ENCODE measurements at places on chromosomes 7 and 10.

- peak; percentile 47 for DNase-seq
Measured at GRCh38 chr7:140229101-140229525, 52.3 kb upstream of the KDM7A start.

GRCh38 chr10:118626953-118627352 is 31.5 kb upstream of the PRLHR start:
- DNase-seq, result no peak

DNA sequence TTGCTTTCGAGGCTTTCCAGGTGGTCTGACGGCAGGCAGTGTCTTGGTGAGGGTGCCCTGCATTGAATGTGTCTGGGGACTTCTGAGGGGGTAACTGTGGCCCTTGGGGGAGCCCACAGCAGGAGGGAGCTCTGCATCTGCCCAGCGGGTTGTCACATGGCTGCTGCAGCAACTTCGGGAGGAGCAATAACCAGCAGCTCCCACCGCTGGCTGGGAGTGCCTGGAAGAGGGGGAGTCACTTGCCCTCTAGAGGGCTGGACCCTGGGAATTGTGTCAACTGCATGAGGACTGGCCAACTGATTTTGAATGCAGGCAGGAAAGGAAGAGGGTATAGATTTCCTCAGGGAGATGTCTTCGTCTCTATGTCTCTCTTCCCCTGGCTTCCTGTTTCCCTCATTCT is 26.4 kb downstream of the C10orf120 start:
- no peak for DNase-seq

DNA sequence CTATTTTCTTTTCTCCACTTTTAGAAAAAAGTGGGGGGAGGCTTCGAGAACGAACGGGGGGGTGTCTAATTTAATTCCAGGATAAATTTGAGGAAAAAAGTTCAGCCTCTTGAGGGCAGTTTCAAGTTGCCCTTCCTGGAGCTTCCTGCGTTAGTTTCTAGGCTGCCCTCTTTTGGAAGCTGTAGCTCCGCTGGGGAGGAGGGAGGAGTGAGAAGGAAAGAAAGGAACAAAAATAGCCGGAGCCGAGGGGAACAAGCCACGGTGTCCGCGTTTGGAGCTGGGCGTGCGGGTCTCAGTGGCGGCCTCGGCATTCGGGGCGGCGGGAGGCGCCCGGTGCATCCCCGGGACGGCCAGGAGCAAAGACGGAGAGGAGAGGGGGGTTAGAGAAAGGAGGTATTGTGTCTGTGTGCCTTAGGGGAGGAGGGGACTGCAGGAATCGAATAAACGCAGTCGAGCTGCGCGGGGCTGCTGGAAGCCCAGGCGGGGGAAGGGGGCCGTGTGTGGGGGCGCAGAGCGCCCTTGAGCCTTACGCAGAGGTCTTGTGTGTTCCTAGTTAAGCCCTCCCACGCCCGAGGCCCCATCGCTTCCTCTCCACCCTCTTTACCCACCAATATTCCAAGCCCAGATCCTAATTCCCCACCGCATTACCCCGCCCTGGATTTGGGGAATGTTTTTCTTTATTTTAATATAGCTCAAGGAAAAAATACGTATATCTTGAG is 2.0 kb upstream of the TNRC18 start:
- DNase-seq, result peak; percentile 7

GRCh38 chr7:109901926-109902325 is 1189.0 kb upstream of the LRRN3 start:
- DNase-seq, result no peak

GRCh38 chr7:44977304-44977958 is 1.4 kb downstream of the MYO1G start:
- peak; percentile 56 for DNase-seq

DNA sequence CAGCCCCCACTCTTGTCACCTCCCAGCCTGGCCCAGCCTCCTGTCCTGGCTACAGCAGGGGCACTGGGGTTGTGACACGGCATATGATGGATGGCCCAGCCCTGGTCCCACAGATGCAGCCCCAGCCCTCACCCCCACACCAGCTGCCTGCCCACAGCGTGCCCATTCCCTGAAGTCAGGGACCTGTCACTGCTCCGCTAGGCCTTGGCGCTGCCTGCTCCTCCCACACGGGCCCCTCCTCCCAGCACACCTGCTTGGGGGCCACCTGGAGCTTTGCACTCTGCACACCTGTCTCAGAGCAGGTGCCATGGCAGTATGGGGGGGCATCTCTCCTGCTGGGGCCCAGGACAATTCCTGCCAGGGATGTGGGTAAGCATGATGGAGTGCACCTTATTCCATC is 3.5 kb downstream of the GCK start:
- DNase-seq, result no peak

DNA sequence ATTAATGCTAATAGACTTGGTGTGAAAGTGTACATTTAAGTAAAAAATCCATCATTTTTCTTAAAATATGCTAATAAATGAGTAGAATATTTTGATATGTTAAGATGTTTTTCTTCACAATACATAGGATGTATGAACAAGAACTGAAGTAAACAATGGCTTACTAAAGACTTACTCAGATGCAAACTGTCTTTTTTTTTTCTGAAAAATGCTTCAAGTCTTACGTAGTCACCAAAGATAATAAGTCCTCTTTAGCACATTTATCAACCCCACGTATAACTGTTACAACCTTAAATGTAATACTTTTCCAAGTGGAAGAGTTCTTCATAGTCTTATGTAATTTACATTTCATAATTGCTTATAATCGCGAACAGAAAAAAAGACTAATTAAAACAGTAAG is 54.8 kb downstream of the MDFIC start:
- no peak for DNase-seq

DNA sequence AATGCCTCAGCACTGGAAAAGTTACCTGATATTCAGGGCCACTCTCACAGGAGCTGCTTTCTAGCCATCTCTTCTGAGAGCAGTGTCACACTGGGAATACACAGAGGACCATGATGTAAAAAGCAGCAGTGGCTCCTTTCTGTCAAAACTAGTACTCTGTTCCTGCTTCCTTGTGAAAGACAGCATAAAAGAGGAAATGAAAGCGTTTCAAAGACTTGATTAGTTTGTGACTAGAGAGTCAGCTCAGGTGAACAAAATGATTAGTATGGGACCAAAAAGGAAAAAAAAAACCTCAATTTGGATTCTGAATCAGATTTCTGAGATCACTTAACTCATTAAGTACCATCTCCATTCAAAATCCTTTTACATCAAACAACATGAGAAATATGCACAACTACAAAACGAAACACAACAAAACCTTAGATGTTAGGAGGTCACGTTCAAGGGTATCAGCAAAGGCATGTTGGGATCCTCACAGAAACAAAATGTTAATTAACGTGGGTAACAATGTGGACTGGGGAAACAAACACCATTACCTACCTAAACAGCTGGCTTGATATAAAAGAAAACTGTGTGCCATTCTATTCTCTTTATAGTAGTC is 103.7 kb downstream of the MACC1 start:
- DNase-seq, result peak; percentile 65

DNA sequence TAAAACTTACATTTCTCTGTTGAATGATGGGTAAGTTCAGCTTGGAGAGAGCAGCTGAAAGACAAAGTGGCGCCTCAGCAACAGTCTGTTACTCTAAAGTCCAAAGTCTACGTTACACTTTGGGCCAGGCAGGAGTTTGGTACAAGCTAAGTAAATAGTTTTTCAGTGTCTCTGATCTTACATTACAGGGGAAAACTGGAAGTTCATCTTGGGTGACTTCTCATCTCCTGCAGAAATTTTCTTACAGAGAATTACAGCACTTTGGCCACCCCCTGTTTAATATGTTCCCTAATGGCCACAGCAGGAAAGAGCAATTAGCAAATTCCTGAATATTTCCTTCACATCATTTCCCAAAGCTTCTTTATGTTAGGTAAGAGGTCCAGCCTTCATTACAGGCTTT is 67.1 kb downstream of the ABCC2 start:
- DNase-seq, result no peak

GRCh38 chr10:80191589-80192270 is 13.6 kb downstream of the ANXA11 start:
- no peak for DNase-seq

DNA sequence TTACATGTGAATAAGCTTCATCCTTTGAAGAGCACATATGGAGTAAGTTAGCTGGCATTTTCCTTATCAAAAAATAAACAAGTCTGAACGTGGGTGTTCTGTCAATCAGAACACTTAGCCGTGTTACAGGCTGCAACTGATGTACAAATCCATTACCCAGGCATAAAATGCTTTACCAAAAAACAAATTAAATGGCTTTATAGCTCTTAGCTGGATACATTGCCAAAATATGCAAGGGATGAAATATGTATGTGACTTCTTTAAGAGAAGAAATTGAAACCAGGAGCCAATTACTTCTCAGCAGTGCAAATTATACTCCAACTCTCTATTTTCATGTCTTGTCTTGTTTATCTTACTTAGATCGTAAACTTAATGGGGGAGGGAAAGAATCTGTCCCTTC is 214.8 kb downstream of the DGKB start:
- DNase-seq, result no peak

- no peak for DNase-seq
Measured at GRCh38 chr10:58473976-58474375, 38.7 kb upstream of the BICC1 start.

DNA sequence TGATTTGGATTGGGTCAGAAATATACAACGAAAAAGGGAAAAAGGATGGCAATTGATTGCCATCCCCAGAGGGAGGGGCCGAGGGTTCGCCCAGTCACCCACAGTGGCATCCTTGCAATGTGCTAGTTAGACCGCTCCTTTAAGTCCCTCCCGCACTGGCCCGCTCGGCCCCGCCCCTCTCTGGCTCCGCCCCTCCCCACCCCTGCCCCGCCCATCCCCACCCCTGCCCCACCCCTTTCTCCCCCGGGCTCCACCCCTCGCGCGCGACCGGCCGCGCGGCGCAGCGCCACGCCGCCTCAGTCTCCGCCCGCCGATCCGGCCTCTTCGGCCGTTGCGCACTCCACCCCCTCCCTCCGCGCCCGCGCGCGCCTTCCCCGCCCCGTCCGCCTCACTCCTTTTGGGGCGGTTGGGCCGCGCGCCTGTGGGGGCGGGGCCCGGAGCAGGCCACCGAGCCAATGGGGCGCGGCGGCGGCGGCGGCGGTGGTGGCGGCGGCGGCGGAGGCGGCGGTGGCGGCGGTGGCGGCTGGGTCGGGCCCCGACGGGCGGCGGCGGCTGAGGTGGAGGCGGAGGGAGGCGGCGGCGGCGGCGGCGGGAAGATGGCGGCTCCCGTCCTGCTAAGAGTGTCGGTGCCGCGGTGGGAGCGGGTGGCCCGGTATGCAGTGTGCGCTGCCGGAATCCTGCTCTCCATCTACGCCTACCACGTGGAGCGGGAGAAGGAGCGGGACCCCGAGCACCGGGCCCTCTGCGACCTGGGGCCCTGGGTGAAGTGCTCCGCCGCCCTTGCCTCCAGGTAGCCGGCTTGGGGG is at the start of gene VKORC1L1:
Gene VKORC1L1, plus strand, starts transcription at position 299 of the 806 bp plus-strand sequence. Its CDS starts 298 bp downstream, at position 597.
- DNase-seq, result peak; percentile 96

- no peak for DNase-seq
Measured at GRCh38 chr7:127366680-127367079, 25.8 kb downstream of the ZNF800 start.

DNA sequence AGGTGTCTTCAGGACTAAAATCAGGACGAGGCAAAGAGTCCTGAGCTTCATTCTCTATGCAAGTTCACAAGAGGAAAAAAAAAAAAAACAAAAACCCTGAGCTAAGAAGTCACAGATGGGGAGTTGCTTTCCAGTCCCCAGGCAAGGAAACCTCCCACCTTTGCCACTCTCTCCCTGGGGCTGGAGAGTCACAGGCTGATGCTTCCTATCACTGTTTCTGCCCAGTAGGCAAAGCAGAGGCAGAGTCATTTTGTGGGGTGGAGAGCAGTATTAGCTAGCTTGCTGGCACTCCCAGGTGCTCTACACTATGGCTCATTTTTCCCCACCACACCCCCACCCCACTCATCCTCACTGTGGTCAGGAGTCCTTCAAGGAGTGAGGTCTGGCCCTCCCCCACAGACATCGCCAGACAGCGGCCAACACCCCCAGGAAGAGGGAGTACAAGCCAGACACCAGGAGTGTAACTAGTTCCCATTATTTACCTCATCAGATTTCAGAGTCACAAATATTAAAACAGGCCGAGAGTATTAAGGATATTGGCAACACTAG is 34.6 kb upstream of the UNC5B start:
- DNase-seq, result no peak

DNA sequence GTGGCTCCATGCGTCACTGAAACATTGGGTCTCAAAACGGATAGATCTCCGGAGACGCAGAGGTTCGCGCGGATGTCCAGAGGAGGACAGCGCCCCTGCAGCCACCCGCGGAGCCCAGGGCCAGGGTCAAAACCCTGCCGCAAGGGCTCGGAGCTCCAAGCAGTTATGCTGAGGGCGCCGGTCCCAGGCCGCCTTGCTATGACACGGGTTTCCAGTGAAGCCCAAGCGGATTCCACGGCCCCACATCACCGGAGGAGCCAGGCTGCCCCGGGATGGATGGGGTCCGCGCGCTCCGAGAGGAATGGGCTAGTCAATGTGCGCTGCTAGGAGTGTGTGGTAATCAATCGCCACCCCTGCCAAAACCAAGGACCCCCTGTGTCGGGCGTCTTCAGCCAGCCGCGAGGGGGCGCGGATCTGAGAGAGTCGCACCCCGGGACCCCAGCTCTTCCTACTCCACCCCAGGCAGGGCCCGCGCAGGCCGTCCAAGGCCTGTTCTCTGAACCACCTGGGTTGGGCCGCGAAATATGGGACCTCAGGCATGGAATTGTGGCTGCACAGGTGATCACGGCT is 5.6 kb upstream of the EMX2 start:
- no peak for DNase-seq

GRCh38 chr10:72108830-72109635 is 20.7 kb upstream of the SPOCK2 start:
- DNase-seq, result no peak

DNA sequence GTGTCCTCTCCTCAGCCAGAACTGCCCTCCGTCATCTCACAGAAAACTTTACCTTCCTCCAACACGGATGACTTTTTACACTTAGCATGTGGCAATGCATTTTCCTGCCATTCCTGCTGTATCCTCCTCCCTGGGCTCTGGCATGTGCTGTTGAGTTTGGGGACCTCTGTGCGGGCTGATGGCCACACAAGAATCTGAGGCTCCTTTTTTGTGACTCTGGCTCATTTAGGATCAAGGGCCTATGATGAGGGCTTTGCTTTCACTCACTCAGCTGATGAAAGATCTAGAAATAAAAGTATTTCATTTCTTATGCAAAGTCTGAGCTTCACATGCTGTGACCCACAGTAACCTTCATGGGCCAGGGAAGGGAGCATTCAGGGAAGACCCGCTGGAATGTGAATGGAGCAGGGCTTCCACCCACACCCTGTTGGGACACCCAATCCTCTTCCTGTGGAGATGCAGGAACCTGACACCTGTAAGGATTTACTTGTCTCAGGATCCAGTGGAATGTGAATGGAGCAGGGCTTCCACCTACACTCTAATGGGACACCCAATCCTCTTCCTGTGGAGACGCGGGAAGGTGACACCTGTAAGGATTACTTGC is 500.3 kb upstream of the MKI67 start:
- DNase-seq, result no peak

DNA sequence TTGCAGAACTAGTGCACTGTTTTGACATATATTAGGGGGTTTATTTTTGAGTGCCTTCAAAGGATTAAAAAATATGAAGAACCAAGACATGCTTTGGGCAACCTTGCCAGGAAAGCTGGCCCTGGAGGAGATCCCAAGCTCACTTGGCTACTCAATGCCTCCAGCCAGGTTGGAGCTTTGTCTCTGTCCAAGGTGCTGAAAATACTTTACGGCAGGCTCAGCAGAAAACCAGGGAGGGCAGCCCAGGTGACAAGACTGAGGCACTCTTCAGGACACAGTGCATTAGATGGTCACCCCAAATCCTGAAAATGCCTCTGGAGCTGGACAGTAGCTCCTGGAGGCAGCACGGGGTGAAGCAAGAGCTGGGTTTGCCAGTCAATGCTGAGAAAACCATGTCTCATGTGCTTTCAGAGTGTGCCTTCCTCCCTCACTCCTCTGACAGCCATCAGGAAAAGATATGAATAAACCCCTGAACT is 5.8 kb upstream of the KCNH2 start:
- DNase-seq, result no peak
